Activated T-cell treated with anti-CD3 and anti-CD28 coated beads for 48 hours (primary cell): ENCODE measurements at places on chromosomes 6 and 20.

- DNase-seq: no peak
These were observed 139.9 kb downstream of the COL9A1 start for GRCh38 chr6:70162972-70163371.

DNA sequence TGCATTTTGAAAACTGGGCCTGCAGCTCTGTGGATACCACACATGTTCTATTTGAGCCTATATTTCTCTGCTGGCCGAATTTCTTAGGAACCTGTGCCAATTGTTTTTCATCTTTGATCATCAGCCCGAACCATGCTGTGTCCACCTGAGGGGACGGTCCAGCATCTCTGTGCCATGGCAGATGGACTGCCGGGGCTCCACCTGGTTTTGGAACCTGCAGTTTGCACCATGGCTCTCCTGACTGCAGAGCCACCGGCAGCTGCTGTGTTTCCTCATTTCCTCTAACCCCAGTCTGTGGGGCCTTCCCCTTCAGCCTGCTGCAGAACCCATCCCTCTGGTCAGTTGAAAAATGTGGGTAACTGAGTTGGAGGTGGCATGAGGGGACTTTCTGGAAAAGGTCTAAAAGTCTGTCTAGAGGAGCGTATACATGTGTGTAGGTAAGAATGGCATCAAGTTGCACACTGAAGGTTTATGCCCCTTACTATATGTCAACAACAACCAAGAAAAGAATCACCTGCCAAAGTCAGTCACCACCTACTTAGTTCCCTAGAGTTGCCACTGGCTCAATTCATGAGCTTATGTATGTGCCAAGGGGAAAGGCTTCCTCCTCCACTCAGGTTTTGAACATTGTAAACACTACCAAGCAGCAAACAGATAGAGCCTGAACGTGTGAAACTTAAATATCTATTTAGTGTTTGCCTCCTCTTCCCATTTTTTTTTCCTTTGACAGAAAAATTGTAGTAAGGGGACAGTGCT lies 548.2 kb downstream of the PRKN start:
- DNase-seq: no peak

GRCh38 chr6:89432875-89433251 lies at the start of gene ANKRD6:
Gene ANKRD6, plus strand, starts transcription at chr6:89433152. Its CDS starts 133,825 bp downstream, at chr6:89566977.
- peak; percentile 87 for DNase-seq

- DNase-seq: no peak
These were observed 612 bp downstream of the TNNC2 start for GRCh38 chr20:45826381-45827019.

- DNase-seq: no peak
These were observed 30.8 kb upstream of the COL19A1 start for GRCh38 chr6:69835414-69836179.

- no peak for DNase-seq
These were observed 7.3 kb downstream of the RGS17 start for GRCh38 chr6:153123801-153124200.

GRCh38 chr20:63085151-63085861 lies 78.5 kb upstream of the BHLHE23 start:
- DNase-seq: no peak

- DNase-seq: no peak
These were observed 3.0 kb downstream of the DNPH1 start for GRCh38 chr6:43226192-43226851.

DNA sequence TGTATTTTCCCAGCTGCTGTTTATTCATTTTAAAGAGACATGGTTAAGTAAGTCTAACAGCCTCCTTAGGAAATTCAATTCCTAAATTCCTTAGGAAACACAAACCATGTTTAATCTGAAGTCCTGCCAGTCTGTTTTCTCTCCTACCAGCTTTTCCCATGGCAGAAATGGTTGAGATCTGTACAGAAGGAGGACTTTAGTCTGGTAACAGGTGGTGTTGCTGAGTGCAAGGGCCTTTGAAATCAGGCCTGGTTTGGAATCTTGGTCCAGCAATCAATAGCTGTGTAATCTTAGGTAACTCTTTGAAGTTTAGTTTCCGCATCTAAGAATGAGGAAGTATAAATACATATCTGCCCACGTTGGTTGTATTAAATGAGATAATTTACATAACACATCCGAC lies 232.5 kb downstream of the LAMA2 start:
- no peak for DNase-seq

GRCh38 chr6:35295521-35296315 lies 1.9 kb upstream of the DEF6 start:
- DNase-seq: no peak

- no peak for DNase-seq
These were observed 12.2 kb upstream of the TAAR9 start for GRCh38 chr6:132525866-132526265.

GRCh38 chr20:36975099-36975818 lies 23.8 kb upstream of the SAMHD1 start:
- no peak for DNase-seq

- no peak for DNase-seq
These were observed 13.9 kb downstream of the TOMM6 start for GRCh38 chr6:41801380-41801779.

DNA sequence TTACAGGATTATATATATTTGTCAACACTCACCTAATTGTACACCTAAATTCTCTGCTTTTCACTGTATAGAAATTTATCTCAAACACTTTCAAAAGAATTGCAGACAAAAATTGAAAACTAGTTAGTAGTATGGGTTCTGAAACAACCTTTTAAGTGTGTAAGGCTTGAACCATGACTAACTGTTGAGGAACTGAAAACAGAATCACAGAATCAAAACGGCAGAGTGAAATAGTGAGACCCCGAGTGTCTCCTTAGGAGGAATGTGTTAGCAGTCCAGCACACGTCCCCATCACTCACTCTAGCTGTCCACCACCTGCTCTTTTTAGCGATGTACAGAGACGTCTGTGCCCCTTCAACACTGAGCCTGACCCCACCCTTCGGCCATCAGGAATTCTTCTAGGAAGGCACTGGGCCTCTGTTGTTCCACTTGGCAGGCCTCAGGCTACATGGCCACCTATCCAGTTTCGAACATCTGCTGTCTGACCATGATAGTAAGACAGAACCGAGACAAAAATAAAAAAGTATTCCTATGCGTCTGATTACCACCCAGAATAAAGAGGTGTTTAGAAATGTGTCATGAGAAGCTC lies 227.4 kb downstream of the C6orf118 start:
- no peak for DNase-seq

GRCh38 chr6:109455437-109456110 lies at the start of gene MICAL1:
Gene MICAL1, minus strand, starts transcription at chr6:109455772. Its CDS starts 1,576 bp downstream, at chr6:109454196.
- peak; percentile 53 for DNase-seq

- no peak for DNase-seq
These were observed 13.8 kb downstream of the ADA start for GRCh38 chr20:44637522-44638372.

DNA sequence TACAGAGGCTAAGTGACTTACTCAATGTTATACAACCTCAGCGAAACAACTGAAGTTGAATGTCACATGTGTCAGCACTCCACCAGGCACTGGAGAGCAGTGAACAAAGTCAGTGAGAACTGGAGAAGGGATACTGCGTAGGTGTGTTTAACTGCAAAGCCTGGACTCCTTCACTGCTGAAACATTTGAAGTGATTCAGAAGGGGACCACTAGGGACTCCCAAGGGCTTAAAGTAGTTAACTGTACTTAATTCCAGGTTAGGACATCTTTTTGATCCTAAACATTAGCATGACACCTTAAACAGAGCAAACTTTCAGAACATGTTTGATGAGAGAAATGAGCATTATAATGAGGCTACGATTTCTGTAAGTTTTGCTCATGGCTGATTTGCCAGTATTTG lies 45.0 kb upstream of the ZBTB24 start:
- DNase-seq: no peak

GRCh38 chr20:36155629-36155971 lies 1.1 kb downstream of the EPB41L1 start:
- no peak for DNase-seq

- no peak for DNase-seq
These were observed 239.8 kb upstream of the SULF2 start for GRCh38 chr20:48025051-48025515.

DNA sequence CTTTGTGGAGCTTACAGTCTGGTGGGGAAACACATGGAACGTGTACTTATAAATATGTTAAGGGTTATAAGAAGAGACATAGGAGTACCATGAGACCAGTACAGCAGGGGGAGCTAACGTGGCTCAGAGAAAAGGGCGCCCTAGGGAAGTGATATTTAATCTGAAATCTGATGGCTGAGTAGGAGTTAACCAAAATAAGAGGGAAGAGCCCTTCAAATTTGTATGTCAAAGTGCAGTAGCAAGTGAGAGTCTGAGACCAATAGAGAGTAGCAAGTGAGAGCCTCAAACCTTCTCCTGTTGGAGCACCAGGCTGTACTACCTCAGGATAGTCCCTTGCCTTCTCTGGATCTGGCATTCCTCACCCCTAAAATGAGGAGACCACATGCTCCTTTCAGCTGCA lies 6.1 kb upstream of the PKIG start:
- no peak for DNase-seq

DNA sequence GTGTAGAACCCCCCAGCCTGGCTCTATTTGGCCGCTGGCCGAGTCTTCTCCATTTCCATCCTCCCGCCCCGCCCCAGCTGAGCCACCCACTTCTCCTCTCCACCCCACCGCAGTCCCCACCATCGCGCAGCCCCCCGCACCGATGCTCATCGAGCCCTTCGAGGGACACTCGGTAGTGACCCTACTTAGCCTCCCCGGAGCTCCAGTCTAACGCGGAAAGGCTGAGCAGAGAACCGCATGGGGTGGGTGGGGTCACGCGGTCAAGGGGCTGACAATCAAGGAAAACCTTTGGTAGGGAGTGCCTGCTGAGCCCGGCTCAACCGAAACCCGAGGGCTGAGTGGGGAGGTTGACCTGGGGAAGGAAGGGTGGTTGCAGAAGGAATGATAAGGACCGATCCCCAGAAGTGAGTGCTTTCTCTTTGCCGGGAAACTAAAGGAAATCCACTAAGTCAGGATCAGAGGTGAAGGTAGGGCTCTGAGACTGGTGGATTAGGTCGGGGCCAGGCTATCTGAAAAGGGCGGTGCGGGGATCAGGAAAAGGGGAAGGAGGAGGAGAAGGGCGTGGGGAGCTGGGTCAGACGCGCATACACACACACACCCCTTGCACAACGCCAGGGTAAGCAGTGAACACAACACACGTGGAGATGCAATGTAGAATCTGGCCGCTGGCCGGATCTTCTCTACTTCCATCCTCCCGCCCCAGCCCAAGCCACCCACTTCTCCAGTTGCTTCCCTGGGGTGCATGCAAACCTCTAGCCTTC lies 49.8 kb downstream of the CPXM1 start:
- no peak for DNase-seq

DNA sequence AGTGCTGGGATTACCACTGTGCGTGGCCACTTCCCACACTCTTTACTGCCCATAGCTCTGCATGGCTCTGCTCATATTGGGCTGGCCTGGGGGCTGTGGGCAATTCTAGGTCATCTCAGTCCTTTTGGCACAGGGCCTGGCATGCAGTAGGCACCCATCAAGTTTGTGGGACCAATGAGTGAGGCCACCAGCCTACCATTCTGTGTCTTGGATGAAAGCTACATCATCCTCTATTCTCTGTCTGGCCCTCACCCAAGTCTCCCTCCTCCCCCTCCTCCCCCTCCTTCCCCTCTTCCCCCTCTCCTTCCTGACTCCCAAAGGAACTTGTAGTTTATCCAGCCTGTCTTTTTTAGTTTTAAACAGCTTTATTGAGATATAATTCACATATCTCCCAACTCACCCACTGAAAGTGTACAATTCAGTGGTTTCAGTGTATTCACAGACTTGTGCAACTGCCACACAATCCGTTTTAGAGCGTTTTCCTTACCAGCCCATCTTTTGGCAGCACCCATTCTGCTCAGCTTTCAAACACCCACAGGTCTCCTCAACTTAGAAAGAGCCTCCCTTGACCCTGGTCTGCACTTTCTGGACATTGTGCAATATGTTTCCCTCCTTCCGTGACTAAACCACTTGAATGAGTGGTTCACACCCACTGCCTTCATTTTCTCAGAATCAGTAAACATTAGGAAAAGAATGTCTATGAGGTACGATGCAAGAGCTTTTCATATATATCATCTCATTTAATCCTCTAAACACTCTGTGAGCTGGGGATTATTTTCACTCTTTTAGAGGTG lies 21.5 kb upstream of the MRPS18A start:
- no peak for DNase-seq

DNA sequence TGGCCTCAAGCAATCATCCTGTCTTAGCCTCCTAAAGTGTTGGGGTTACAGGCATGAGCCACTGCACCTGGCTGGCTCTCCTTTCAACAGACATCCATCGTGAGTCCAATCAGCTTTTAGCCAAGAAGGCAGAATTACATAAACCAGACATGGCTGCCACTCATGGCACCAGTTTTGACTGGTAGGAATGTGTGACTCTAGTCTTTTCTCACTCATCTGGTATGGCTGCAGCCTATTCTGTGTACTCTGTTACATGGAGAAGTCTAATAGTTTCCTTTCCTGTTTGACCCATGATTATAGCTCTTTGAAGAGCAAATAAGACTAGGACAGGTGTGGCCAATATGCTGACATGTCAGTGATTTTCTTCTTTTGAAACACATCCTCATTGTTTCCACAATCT lies 27.0 kb upstream of the RNF144B start:
- no peak for DNase-seq

DNA sequence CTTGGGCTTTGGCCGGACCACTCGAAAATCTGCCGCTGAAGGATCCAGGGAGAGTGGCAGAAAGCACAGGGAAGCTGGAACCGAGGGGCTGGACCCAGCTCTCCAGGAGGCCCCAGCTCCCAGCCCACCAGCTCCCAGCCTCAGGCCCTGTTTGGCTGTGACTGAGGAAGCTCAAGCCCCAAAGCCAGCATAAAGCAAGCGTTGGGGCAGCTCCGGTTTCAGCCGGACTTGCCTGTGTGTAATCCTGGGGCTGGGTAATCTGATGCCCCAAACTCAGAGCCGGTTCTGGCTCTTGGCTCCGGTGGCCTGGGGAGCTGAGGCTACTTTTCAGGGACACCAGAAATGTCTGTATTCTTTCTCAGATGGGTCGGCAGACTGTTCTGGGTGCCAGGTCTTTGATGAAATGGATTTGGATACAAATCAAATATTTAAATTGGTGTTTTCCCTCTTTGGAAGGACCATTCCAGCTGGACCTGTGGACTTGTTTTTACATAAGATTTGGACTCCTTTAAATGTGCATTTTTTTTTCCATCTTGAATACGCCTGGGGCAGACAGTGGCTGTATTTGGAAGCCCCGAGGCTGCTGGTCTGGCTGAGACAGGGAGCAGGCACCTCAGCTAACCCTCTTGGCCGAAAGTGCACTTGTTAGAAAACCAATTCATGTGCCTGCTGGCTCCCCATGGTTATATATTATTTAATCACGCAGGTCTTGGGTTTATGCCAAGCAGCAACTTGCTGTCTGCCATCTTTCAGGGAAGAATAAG lies 29.7 kb downstream of the RPP40 start:
- DNase-seq: no peak

DNA sequence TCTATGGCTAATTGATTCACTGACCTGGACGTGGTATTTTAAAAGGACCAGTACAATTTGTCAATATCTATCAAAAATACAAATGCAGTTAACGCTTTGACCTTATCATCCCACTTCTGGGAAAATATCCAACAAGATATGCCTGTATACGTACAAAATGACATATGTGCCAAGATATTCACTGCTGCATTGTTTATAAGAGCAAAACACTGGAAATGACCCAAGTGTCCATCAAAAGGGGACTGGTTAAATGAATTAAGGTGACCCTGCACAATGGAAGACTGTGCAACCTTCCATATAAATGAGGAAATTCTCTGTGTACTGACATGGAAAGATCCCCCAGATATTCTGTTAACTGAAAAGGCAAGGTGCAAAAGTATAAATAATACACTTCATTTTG lies 13.9 kb downstream of the TRAM2 start:
- DNase-seq: no peak
